ENCODE measurements at places on chromosomes 5 and 9.

DNA sequence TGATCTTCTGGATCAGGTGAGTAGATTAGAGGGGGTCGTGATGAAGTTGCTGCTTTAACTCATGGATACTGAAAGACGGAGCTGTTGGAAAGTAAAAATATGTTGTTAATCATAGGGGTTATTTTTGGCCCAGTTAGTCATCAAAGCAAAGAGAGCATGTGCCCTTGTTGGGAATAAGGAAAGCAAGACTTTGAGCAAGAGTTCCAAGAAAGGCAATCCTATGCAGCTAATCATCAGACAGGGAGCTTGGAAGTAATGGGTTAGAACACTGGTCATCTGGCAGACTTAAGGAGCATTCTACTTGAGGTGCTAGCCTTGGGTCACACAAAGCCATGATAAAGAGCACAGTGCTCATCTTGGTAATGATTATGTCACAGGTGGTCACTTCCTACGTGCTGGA, 18.3 kb downstream of the ASPN start:
- no peak for DNase-seq

- DNase-seq = no peak
Observed at GRCh38 chr9:132896906-132897305, 18.2 kb downstream of the SPACA9 start.

- no peak for DNase-seq
Observed at GRCh38 chr5:82599692-82600091, 321.5 kb upstream of the RPS23 start.

DNA sequence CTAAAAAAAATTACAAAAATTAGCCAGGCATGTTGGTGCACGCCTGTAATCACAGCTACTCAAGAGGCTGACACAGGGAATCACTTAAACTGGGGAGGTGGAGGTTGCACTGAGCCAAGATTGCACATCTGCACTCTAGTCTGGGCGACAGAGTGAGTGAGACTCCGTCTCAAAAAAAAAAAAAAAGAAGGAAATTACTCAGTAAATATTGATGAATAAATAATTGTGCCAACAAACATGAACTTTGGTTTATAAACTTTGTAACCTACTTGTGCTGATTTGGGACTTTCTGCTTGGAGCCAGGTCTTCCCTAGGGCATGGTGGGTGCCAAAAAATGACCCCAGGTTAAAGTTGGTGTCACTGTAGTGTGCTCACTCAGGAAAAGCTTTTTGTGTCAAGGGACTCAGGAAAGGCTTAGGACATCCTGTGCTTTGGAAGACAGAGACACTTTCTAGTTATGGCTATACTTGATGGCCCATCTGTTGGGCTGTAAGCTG, 19.0 kb downstream of the ABLIM3 start:
- DNase-seq = no peak

- DNase-seq = no peak
Observed at GRCh38 chr9:32128546-32128945, 255.9 kb upstream of the ACO1 start.

Data from transverse colon (tissue), 4 donors.